ENCODE measurements at places on chromosomes 6 and 20.

DNA sequence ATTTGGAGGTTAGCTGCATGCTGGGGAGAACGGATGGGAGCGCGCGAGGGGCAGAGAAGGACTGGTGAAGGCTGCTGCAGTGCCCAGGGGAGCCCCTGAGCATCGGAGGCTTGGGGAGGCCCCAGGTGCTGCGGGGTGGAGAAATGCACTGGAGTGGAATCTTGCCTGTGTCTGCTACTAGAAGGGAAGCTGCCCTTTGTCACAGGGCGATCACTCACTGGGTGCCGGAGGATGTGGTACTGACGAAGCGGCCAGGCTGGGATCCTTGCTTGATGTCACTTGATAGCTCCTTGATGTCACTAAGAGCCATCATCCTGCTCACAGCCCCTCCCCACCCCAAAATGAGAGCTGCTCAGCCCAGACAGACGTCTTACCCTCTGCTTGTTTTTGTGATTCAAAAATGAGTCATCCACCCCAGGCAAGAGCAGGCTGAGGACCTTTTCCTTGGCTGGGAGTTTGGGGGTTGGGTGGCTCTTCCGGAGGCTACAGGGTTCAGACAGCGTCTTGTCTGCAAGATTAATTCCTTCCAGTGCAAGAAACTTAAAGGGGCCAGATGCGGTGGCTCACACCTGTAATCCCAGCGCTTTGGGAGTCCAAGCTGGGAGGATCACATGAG, 62.6 kb upstream of the PMEPA1 start:
- DNase-seq = no peak

- no peak for DNase-seq
These were observed 29.6 kb upstream of the MRGBP start for GRCh38 chr20:62766716-62767115.

DNA sequence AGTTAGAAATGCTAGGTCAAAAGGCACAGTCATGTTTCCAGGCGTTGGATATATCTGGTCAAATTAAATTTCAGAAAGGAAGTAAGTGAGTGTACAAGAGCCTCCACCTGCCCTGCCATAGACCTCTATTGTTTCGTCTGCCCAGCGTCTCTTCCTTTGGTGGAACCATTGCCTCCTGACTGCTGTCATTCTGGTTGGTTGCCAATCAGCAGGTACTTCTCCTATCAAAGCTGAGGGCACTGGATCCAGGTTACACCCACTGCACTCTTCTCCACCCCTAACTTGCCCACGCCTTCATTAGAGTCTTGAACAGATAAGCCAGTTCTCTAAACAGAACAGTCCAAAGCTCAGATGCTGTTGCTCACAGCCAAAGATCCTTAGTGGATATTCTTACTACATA, 2.6 kb upstream of the WFDC5 start:
- no peak for DNase-seq

DNA sequence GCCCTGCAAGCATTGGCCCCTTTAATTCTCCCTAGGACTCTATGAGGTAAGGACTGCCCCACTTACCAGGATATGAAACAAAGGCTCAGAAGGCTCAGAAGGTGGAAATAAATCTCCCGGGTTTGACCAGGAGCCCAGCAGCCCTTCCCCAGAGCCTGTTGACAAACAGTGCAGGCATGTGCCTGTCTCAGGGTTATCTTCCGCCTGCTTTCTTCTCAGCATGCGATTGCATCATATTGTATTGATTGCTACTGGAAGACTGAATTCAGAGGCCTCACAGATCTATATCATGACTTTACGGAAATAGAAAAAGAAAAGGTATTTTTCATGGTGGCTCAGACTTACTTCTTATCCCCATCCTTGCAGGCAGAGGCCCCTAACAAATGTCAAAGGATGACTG, 92.7 kb downstream of the PHACTR3 start:
- DNase-seq = no peak

DNA sequence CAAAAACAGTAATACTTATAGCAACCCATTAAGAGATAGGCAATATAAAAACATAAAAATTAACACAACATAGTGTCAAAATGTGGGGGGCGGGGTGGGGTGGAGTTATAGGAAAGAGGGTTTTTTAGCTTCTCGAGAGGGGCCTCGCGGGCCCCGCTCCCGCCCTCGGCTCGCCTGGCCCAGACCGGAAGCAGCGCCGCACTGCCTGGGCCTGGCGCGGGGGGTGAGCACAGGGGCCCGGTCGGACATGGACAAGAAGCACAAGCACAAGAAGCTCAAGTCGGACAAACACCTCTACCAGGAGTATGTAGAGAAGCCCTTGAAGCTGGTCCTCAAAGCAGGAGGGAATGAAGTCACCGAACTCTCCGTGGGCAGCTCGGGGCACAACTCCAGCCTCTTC, 53.4 kb downstream of the REV3L start:
- no peak for DNase-seq

DNA sequence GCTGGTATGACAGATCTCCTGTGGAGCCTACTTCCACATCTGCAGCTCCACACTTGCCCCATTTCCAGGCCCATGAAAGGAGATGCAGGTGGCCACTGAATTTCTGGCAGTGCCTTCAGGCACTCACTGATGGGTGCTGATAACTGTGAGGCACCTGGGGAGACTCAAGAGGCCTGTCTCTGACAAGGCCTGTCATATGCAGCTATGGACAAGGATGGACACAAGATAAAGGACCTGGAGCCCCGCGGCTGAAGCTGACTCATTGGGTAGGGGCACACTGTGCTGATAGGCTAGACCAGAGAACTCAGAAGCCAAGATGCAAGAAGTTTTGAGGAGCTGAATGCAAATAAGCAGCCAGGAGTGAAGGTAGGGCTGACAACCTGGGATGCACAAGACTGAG, 81.0 kb upstream of the LRFN2 start:
- no peak for DNase-seq

DNA sequence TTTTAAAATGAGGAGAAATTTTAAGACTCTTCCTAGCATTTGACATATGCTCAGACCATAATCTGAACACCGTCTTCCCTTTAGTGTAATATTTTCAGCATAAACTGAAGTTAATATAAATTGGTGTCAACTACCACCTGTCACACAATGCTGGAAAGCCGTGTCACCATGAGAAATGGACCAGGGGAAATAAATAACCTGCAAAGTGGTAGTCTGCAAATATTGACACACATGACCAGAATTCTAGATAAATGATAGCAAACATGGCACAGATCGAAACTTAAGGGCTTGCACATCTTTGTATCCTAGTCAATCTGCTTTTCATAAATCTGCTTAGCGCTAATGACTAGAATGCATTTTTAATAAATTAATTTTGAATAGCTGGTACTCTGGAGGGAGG, 191.9 kb downstream of the CD83 start:
- no peak for DNase-seq

DNA sequence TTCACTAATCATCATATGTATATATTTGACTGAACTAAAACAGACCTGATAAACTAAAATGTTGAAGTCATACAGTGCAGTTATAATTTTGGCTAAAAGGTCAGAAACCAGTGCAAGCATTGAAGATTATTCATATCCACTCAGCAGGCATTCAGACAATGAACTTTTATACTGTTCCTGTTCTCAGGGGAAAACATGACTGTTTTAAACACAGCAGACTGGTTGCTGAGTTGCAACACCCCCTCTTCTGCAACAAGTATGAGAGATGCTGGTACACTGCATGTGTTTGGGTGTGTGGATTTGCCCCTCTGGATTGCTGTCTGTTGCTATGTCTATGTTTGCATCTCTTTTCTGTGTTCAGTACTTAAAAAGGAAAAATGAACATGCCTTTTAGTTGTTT, 206.8 kb downstream of the EYA4 start:
- no peak for DNase-seq

GRCh38 chr6:160076009-160076408, 45.6 kb upstream of the SLC22A1 start:
- DNase-seq = no peak

- no peak for DNase-seq
These were observed 653.5 kb upstream of the PTCHD4 start for GRCh38 chr6:48764286-48765044.

GRCh38 chr20:56469077-56469449, 636 bp downstream of the RTF2 start:
- DNase-seq = no peak

- DNase-seq = no peak
These were observed 75.0 kb downstream of the MDGA1 start for GRCh38 chr6:37622646-37623071.

- no peak for DNase-seq
These were observed 31.3 kb upstream of the HEY2 start for GRCh38 chr6:125718109-125718508.

DNA sequence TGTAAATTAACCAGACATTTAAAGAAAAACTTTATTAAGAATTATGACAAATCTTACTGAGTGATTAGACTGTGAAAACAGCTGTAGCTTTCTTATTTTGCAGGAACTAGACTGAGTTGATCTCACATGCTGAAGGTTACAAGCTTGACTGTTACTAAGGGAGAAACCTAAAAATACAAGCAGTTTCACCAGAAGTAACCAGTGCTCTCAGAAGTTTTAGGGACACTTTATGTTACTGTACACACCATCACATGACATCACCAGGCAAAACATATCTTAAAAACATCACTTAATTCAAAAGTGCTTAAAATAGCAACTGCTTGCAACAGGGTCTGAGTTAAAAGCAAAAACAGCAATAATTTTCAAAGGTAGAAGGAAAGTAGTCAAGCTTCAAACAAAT, 5.4 kb downstream of the FBXO30 start:
- DNase-seq = no peak

DNA sequence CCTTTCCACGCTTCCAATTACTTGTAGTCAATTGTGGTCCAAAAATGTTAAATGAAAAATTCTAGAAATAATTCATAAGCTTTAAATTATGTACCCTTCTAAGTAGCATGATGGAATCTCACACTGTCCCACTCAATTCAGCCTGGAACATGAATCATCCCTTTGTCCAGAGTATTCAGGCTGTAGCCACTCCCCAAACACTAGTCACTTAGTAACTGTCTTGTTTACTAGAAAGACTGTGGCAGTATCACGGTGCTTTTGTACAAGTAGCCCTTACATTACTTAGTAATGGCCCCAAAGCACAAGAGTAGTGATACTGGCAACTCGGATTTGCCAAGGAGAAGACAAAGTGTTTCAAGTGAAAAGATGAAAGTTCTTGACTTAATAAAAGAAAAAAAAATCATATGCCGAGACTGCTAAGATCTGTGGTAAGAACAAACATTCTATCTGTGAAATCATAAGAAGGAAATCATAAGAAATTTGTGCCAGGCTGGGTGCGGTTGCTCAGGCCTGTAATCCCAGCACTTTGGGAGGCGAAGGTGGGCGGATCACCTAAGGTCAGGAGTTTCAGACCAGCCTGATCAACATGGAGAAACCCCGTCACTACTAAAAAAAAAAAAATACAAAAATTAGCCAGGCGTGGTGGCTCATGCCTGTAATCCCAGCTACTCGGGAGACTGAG, 168.5 kb upstream of the SIM1 start:
- no peak for DNase-seq

- no peak for DNase-seq
These were observed 970.5 kb upstream of the SLC35B3 start for GRCh38 chr6:9405825-9406224.

DNA sequence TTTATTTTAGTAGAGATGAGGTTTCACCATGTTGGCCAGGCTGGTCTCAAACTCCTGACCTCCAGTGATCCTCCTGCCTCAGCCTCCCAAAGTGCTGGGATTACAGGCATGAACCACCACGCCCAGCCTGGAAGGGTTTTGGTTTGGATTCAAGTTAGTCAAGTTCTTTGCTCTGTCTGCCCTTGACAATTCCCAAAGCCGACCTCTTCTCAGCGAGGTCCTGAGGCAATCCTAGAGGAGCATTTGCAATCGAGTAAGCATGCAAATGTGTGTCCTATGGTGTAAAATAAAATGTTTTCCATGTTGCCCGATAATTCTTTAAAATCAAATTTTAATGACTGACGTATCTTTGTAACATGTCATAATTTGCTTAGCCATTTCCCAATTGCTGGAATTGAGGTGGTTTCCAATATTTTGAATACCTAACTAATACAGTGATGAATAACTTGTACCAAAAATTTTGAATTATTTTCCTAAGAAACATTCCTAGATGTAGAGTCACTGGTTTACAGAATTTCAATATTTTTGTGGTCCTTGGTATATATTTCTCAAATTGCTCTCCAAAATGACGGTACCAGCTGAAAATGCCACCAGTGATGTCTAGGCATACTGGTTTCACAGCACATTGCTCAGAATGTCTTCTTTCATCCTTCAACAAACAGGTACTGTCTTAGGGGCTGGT, 38.7 kb downstream of the GTF2H5 start:
- DNase-seq = no peak

DNA sequence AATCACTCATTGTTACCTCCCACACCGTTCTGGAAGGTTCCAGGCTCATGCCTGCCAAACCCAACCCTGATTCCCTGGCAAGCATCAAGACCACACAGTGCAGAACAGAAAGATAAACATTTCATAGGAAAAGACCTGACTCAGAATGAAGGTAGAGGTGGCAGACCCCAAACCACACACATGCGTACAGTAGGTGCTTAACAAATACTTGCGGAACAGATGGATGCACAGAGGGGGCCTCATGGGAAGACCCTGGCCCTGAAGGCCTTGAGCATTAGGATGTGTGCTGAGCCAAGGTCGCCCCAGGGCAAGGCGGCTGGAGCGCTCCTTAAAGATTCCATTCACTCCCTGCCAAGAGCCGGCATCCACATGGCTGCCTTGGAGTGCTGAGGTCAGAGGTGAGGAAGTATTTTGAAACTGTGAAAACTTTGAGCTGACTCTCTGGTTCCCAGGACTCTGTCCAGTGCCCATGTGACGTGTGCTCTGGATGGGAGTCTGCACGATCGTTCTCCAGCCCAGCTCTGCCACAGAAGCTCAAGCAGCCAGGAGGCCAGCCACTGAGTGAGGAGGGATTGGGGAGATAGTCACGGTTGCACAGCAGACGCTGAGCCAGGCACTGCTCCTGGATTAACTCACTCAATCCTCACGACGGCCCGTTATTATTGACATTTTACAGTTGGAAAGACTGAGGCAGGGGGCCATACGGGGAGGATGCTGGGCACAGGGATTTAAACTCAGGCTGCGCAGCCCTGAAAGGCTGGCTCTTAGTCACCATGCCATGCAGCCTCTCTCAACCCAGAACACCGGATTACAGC, 65.5 kb upstream of the AFDN start:
- DNase-seq = no peak

GRCh38 chr20:48287021-48287494, 501.8 kb upstream of the SULF2 start:
- no peak for DNase-seq

DNA sequence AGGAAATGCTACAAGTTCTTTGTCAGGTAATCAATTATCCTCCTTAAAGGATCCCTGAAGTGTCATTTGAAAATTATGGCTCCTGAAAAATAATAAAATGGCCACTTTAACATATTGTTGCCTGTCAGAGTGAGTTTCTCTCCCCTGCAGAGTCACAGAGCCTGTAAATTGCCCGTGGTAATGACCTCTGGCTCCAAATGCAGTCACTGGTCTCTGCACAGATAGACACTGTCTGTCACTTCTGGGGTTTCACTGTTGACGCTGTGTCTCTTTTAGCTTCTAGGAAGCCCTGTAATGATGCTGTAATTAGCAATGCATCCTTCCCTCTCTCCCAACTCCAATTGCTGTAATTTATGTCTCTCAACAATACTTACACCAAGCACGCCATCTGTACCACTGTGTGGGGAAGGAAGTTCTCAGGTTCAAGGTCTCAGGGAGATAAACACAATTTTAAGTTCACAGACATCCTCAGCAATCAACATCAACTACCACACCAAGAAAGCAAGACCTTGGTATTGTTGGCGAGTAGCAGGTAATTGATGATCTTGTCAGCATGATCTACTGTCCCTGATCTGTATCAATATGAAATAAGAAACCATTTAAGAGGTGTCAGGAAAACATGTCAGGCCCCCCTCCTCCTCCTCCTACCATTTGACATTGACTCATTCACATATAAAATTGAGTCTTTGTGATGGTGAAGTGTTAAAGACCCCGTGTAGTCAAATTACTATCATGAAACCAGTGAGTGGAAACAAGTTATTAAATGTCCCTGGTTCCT, 91.2 kb upstream of the SULF2 start:
- DNase-seq = no peak

All from GM18507 (cell line).